ENCODE measurements at places on chromosomes 2 and 18.

- no peak for DNase-seq
Measured at GRCh38 chr2:190468814-190469569, 60.8 kb downstream of the MFSD6 start.

- peak; percentile 55 for DNase-seq
Measured at GRCh38 chr2:20868377-20868776, 45.5 kb upstream of the LDAH start.

DNA sequence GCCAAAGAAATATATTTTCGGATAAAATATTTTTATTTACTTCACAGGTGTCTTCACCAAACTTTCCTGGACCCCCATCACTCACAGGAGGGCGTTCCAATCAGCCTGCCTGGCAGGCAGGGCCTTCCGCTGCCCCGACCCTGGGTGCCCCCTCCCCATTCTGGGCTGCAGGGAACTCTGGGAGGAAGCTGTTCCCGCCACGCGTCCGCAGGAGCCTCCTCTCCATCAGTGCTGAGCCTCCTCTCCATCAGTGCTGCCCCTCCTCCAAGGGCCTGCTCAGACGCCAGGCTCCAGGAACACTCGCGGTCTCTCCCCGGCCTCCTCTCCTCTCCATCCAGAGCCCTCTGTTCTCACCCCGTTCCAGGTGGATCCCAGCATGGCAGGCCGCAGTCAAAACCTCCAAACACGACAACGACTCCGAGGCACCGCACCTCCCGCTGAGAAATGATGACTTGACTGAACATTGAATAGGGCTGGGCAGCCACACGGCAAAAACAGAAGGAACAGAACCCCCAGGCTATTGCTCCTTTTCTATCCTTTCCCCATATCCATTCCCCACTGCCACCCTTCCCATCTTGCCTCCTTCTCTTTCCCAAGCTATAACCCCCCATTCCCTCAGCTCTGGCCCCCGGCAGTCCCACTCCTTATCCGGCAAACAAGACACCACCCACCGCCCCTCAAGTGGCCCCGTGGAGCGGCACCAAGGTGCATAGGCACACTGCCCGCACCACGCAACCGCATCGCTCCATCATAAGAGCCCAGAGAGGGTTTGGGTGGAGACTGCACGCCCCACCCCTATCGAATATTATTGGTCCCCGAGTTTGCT is 268.6 kb upstream of the RAB6C start:
- DNase-seq, result no peak

DNA sequence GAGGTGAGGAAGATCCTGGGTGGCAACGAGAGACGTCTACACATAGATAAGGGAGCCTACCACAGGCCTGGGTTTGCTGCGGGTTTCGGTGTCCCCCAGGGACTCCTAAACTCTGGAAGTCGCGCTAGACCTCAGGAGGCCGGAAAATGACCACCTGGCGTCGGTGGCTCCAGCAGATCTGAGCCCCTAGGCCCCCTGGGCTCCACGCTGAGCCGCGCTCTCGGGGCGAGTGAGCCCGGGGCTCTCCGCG is 987 bp upstream of the DLX1 start:
- DNase-seq, result no peak

GRCh38 chr2:121289271-121289670 is 4.3 kb upstream of the TFCP2L1 start:
- no peak for DNase-seq

DNA sequence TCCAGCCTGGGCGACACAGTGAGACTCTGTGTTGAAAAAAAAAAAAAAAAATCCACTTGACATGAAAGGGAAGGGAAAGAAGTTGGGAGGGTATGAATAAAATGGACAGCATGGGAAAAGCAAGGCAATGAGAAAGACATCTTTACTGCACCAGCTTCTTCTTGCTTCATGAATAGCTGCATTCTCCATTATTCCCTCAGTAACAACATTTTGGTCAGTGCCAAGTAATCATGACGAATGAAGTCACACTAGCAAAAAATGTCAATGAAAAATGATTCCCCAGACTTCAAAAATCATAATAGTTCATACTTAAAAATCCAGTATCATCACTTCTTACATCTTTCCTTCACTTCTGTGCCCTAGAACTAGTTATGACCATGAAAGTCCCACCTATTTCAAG is 30.4 kb downstream of the ADAM17 start:
- DNase-seq, result no peak

DNA sequence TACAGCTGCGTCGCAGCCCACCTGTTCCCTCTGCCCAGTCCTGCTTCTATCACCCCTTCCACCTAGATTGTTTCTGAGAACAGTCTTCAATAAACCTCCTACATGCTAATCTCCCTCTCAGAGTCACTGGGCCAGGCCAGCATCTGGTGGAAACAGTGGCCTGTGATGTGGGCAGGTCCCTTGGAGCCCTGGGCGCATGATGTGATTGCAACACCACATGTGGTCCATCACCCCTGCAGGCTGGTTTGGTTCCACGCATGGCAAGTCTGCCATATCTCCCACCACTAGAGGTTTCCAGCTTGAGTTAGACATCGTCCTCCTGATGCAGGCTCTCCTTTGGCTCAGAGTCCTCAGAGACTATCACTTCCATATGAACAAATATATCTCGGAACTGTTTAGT is 83.5 kb downstream of the PRKCE start:
- no peak for DNase-seq

DNA sequence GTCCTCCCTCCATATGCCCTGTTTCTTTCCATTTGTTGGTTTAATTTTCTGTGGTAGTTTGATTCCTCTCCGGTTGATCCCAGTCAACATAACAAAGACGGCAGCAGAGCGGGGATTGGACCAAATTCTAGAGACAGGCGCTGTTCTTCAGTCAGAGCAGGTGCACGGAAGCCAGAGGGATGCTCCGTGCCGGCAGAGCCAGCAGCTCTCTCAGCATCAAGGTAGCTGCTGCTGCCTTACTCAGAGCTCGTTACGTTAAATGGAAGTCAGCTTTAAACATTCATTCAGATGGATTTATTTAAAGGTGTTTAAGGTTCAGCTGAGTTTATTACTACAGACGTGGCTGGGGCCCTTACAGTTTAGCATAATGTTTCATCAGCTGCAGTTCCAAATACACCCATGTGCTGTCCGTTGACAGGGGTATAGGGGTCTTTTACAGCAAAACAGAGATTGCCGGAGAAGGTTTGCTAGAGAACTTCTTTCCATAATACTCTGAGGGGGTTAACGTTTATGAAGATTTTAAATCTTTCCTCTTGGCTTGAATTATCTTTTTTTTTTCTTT is 497.2 kb upstream of the PIK3C3 start:
- DNase-seq, result no peak

GRCh38 chr2:74632209-74632938 is 15.8 kb downstream of the M1AP start:
- no peak for DNase-seq

All from activated naive CD4-positive, alpha-beta T cell treated with anti-CD3 and anti-CD28 coated beads, Interleukin-2, amount 50 U/mL, for 72 hours (primary cell).